ENCODE measurements at places on chromosomes 1 and 21. TPM values are rescaled to one million over a fixed set of nuclear protein-coding genes. Genes with fewer than 3 reads are reported as not detected.
A peak's percentile ranks its signal among the peaks of the same experiment; 100 is the strongest.

- H3K27ac ChIP-seq: no peak overlapping the region
- no peak for DNase-seq
- peaks cover 5% of the 10 kb centered on the region for H3K4me1 ChIP-seq
- H3K36me3 ChIP-seq: no peaks in the 10 kb centered on the region
- no peaks in the 10 kb centered on the region for H3K27me3 ChIP-seq
Measured at GRCh38 chr1:172148707-172149106, 271.8 kb upstream of the C1orf105 start.

- DNase-seq: no peak
- peaks cover 10% of the 10 kb centered on the region for H3K4me1 ChIP-seq
- H3K27ac ChIP-seq: no peak overlapping the region
- no peaks in the 10 kb centered on the region for H3K27me3 ChIP-seq
Measured at GRCh38 chr1:181036107-181036836, 2.5 kb downstream of the MR1 start.

Gene INSRR
- not detected for total RNA-seq

DNA sequence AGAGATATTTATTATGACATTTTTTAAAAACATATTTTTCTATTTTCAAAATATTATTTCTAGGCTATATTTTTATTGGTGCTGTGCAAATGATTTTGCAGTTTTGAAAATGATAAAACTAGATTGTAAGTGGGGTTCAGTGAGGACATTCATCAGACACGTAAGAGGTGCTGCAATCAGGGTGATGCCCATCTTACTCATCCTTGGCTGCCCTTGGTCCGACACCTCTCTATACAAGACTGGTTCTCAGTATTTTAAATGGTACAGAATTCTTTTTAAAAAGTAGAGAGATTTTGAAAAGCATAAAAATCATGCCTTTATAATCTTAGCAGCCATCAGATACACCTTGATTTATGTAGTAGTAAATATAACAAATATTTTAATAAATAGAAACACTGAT lies 24.0 kb downstream of the HENMT1 start:
- H3K27ac ChIP-seq: no peak overlapping the region
- no peaks in the 10 kb centered on the region for H3K27me3 ChIP-seq
- H3K36me3 ChIP-seq: peaks cover 6% of the 10 kb centered on the region

DNA sequence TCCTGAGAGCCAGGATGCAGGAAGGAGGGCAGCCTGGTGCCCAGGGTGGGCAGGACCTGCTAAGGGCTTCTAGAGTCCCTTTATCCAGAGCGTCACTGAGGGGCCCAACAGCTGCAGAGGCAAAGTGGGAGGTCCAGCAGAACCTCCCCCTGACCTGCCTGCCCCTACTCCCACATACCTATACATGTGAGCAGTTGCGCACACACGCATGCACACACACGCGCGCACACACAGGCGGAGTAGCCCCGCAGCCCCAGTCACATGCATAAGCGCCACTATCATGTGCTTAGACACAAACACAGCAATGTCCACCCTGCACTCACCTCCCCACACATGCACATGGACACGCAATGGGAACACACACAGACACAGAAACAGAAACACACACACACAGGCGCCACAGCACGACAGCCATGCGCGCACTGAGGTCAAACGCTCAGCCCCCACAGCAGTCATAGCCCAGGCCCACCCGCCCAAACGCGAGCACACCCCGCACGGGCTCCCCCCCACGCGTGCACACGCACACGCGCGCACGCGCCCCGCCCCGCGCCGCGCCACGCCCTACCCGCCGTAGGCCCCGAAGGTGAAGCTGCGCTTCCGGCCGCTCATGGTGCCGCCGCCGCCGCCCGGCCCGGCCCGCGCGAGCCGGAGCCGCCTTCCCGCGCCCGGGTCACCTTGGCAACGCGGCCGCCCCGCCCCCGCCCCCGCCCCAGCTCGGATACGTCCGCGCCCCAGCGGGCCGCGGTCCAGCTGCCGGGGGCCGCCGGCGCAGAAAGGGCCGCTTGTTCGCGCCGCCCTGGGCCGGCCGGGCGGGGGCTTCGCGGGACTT lies 17.7 kb downstream of the RAP1GAP start:
- no peak overlapping the region for H3K27ac ChIP-seq
- peak overlapping the region; percentile 46 for H3K4me3 ChIP-seq
- H3K36me3 ChIP-seq: no peaks in the 10 kb centered on the region
- no peak for DNase-seq
- H3K27me3 ChIP-seq: peaks cover 52% of the 10 kb centered on the region

DNA sequence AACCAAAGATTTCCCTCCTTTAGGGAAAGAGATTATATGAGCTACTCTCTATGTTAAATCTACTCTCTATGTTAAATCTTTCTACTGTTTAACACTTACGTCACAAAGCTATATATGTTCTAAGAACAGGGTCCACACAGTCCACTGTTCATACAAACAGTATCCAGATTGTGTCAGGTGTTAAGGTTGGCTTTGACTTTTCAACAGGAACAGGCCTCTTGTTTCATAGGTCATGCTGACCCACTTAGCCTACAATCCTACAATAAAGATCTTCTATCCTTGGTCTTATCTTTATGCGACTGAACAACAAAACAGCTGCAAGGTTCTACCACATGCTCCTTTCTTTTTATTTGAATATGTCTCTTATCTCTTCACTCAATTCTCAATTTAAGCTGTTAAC lies 134.9 kb downstream of the LTN1 start:
- no peaks in the 10 kb centered on the region for H3K36me3 ChIP-seq
- no peaks in the 10 kb centered on the region for H3K27me3 ChIP-seq
- no peak overlapping the region for H3K4me3 ChIP-seq
- no peak overlapping the region for H3K27ac ChIP-seq
- DNase-seq: no peak

- no peak for DNase-seq
- H3K27me3 ChIP-seq: no peaks in the 10 kb centered on the region
- no peak overlapping the region for H3K4me3 ChIP-seq
- H3K4me1 ChIP-seq: no peaks in the 10 kb centered on the region
Measured at GRCh38 chr1:5953386-5953785, 38.8 kb downstream of the NPHP4 start.

Gene PTP4A2
- total RNA-seq: 537 TPM

- no peaks in the 10 kb centered on the region for H3K4me1 ChIP-seq
- no peak overlapping the region for H3K4me3 ChIP-seq
- H3K27me3 ChIP-seq: peaks cover 3% of the 10 kb centered on the region
- no peak overlapping the region for H3K27ac ChIP-seq
Measured at GRCh38 chr1:162235241-162235800, 141.3 kb downstream of the SPATA46 start.

GRCh38 chr1:15095496-15095875 lies 58.1 kb upstream of the TMEM51 start:
- no peak overlapping the region for H3K4me3 ChIP-seq
- H3K27ac ChIP-seq: no peak overlapping the region
- peaks cover 11% of the 10 kb centered on the region for H3K27me3 ChIP-seq

DNA sequence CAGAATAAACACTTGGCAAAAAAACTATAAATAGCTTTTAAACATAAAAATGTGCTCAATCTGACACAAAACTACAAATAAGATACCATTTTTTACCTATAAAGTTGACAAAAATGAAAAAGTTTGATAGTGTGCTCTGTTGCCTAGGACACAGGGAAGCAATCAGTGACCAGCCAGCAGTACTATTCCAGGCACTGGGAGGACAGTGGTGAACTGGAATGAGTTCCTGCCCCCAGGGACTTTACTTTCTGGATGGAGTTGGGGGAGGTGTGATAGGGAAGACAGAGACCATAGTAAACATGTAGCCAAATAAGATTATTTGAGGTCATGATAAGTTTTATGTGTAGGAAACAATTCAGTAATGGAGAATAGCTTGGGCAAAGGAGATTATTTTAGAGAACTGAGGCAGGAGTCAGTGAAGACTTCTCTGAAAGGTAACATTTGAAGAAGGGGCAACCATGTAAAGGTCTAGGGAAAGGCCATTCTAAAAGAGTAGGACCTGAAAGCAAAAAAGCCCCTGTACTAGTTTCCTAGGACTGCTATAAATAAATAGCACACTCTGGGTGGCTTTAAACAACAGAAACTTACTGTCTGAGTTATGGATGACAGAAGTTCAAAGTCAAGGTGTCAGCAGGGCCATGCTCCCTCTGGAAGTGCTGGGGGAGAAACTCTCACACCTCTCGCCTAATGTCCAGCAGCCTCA lies 42.0 kb downstream of the EEIG2 start:
- H3K4me3 ChIP-seq: no peak overlapping the region
- DNase-seq: no peak
- H3K27ac ChIP-seq: no peak overlapping the region
- no peaks in the 10 kb centered on the region for H3K27me3 ChIP-seq

GRCh38 chr1:220281159-220281574 lies 8.9 kb upstream of the RAB3GAP2 start:
- peak; percentile 33 for DNase-seq
- H3K36me3 ChIP-seq: no peaks in the 10 kb centered on the region
- H3K27ac ChIP-seq: no peak overlapping the region
- peaks cover 19% of the 10 kb centered on the region for H3K27me3 ChIP-seq
- H3K4me3 ChIP-seq: no peak overlapping the region
- no peaks in the 10 kb centered on the region for H3K4me1 ChIP-seq

Gene LAPTM5
- not detected for total RNA-seq

DNA sequence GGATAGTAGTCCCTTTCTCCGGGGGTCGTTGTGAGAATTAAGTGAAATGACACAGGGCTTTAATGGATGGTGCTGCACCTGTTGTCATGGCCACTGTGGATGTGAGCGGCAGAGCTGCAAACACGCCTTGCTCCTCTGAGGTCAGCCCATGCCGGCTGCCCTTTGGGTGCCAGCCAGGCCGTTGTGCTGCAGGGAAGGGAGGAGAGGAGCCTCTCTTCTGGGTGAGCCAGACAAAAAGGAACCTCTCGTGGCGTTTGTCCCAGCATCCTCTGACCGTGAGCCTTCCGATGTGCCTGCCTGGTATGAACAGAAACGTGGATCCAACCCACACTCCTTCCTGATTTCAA lies 383.0 kb upstream of the VAMP3 start:
- peaks cover 12% of the 10 kb centered on the region for H3K4me1 ChIP-seq
- H3K36me3 ChIP-seq: no peaks in the 10 kb centered on the region
- H3K27ac ChIP-seq: no peak overlapping the region
- H3K27me3 ChIP-seq: no peaks in the 10 kb centered on the region

DNA sequence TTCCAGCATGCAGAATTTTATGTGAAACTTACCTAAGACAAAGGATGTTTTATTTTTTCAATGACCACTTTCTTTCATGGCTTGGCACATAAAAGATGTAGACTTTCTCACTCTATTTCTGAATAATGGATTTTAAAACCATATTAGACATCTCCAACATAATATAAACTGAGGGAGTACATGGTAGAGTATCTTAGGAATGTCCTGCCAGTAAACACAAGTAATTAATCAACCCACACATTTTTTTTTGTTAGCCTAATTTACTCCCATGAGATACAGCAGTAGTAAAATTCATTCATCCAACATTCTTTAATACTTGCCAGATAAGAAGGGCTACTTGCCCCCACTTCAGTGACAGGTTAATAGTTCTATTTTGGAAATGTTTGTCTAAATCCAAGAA lies 235.4 kb upstream of the ADAMTS5 start:
- H3K27ac ChIP-seq: no peak overlapping the region
- H3K36me3 ChIP-seq: no peaks in the 10 kb centered on the region
- peaks cover 9% of the 10 kb centered on the region for H3K4me1 ChIP-seq

- no peaks in the 10 kb centered on the region for H3K36me3 ChIP-seq
- no peak overlapping the region for H3K4me3 ChIP-seq
- H3K27me3 ChIP-seq: peaks cover 47% of the 10 kb centered on the region
- no peak for DNase-seq
Measured at GRCh38 chr21:36100971-36101641, 31.3 kb downstream of the CBR1 start.

Measured in IMR-90 (cell line).